Thoracic aorta (tissue), 2 donors: ENCODE measurements at places on chromosomes 6 and 20. TPM values are rescaled to one million over a fixed set of nuclear protein-coding genes. Genes with fewer than 3 reads are reported as not detected.

Gene RIPOR3
- 8.4 TPM for total RNA-seq

Gene VSTM2L
- total RNA-seq: 0.68 TPM

GRCh38 chr6:15246666-15247499 is 1.0 kb downstream of the JARID2 start:
- H3K27ac ChIP-seq: peak overlapping the region; percentile 88
- H3K4me3 ChIP-seq: peak overlapping the region; percentile 97
- peaks cover 24% of the 10 kb centered on the region for H3K4me1 ChIP-seq
- DNase-seq: no peak
- H3K36me3 ChIP-seq: no peaks in the 10 kb centered on the region
- no peaks in the 10 kb centered on the region for H3K27me3 ChIP-seq

DNA sequence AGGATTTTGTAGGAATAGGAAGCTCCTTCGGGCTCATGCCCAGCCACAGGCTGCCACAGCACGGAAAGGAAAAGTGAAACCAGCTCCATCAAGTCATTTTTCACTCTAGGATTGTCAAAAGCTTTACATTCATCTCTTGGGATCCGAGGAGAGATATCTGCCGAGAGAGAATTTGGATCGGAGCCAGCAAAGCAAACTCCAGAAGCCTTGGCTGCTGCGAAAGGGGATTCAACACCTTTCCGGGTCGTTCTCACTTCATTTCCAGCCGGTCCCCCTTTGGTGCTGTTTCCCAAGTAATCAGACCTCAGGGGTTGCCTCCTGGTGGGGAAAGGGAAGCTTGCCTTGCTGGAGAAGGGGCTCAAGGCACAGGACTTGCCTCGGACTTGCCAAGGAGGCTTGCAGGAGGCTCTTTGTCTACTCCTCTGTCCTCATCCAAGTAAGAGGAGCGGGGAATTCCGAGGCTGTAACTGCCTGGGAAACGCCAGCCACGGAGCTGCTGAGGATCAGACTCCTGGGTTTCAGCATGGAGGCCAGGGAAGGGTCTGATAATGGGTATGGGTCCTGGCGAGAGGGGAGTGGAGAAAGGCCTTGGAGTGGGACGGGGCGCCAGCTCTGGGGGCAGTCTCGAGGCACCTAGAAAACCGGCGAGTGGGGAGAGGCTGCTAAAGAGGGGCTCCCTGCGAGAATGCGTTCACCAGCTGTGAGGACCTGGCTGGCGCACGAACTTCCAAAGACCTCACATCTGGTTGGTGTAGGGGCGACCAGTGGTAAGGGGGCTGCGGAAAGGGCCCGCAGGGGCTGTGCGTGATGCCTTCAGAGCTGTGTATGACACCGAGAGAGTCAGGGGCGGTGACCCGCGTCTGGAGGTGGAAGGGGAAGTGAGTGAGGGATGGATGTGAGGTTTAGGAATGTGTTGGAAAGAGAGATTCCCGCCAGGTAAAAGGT is 702 bp downstream of the ETV7 start:
- H3K36me3 ChIP-seq: no peaks in the 10 kb centered on the region
- peak overlapping the region; percentile 66 for H3K27ac ChIP-seq
- peak overlapping the region; percentile 85 for H3K4me3 ChIP-seq
- no peak for DNase-seq
- H3K27me3 ChIP-seq: no peaks in the 10 kb centered on the region

DNA sequence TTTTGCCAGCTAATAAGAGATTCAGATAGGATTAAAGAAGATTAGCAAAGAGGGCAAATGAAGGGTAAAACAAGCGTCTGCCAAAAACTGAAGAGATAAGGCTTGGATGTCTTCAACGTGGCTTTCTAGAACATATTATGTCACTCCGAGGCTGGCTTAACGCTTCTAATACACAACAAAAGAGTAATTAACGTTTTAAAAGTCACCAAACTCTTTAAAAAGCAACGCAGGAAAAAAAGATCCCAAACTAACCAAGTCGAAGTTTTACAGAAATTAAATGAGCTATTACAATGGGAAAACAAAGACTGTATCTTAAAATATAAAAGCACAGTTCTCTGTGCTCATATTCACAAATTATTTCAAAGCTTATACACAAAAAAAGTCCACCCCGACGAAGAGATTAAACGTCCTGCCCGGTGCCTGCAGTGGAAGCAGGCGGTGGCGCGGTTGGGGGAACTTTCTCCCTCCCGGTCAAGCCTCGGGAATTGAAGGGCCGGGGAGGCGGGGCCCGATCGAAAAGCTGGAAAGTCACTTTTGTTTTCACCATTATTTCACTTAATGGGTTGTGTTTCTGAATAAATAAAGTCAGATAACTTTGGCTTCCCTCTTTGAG is 1.2 kb downstream of the MAK start:
- H3K4me1 ChIP-seq: peaks cover 21% of the 10 kb centered on the region
- H3K27me3 ChIP-seq: no peaks in the 10 kb centered on the region
- peak overlapping the region; percentile 78 for H3K4me3 ChIP-seq
- DNase-seq: no peak
- no peak overlapping the region for H3K27ac ChIP-seq
- no peaks in the 10 kb centered on the region for H3K36me3 ChIP-seq

DNA sequence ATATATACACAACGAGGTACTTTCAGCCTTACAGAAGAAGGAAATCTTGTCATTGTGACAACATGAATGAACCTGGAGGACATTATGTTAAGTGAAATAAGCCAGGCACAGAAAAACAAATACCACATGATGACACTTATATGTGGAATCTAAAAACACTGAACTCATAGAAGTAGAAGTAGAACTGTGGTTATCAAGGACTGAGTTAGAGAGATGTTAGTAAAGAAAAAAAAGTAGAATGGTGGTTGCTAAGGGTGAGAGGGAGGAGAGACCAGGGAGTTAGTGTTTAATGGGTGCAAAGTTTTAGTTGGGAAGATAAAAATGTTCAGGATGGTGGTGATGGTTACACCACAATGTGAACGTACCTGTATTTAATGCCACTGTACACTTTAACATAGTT is 4.8 kb upstream of the STX11 start:
- no peak for DNase-seq
- no peaks in the 10 kb centered on the region for H3K27me3 ChIP-seq
- peaks cover 7% of the 10 kb centered on the region for H3K4me1 ChIP-seq
- H3K4me3 ChIP-seq: no peak overlapping the region
- H3K36me3 ChIP-seq: no peaks in the 10 kb centered on the region

DNA sequence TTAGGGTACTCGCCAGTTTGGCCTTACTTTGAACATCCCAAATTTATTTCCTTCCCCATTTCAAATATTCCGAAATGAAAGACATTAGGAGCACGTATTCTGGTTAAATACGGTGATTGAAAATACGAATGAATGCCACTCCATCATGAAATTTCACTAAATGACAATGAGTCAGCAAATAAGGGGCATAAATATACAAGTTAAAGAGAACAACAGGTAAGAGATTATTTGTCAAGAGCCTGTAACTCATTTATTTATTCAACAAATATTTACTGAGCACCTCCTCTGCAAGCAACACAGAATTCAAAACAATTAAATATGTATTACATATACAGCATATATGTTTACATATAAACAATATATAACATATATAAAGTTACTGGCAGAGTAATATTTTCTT is 44.8 kb downstream of the MYB start:
- H3K36me3 ChIP-seq: no peaks in the 10 kb centered on the region
- no peak overlapping the region for H3K27ac ChIP-seq
- no peak overlapping the region for H3K4me3 ChIP-seq
- DNase-seq: no peak
- no peaks in the 10 kb centered on the region for H3K27me3 ChIP-seq
- H3K4me1 ChIP-seq: no peaks in the 10 kb centered on the region

- H3K27me3 ChIP-seq: no peaks in the 10 kb centered on the region
- no peaks in the 10 kb centered on the region for H3K36me3 ChIP-seq
- H3K4me1 ChIP-seq: peaks cover 15% of the 10 kb centered on the region
- DNase-seq: no peak
Observed at GRCh38 chr6:151239603-151240035, at the start of gene AKAP12. AKAP12 (plus strand) TSS chr6:151239967; CDS start chr6:151240563, 596 bp downstream.

DNA sequence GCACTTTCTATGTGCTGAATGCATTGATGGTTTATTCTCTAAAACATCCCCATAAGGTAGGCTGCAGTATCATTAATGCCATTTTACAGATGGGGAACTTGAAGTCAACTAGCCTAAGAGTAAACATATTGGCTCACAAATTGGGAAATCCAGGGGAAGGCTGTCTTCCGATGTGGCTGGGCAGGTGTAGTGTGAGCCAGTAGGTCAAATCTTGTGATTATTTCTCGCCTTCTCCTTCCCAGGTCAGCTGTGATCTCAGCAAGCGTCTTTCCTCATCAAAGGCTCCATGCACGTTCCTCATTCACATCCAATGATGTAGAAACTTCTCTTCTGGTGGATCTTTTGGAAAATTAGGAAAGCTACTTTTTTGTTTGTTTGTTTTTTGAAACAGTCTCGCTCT is 94.1 kb upstream of the SHLD1 start:
- peaks cover 22% of the 10 kb centered on the region for H3K4me1 ChIP-seq
- H3K36me3 ChIP-seq: no peaks in the 10 kb centered on the region
- no peak overlapping the region for H3K27ac ChIP-seq

DNA sequence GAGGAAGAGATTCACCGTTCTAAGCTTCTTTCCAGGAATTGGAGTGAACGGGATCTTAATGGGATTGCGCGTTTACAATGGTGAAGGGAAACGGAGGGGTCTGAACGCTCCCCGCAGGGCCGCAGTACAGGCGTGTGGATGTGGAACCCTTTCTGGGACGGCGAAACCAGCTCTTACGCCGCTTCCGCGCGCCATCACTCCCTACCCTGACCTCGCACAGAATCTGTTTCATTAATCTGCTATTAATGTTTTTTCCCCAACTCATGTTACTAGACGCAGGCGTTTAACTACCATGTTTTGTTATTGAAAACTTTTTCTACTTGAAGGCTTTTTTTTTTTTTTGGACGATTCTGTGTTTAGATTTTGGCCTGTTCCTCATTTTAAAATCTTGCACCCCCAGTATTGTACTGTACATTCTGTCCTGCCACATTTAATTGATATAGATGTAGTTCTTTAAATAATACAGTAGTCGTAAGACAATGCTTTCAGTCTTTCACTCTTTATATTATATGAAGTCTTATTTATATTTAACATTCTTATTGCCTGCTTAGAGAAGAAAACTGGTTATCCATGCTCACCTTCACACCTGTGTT is 696 bp upstream of the SUPT3H start:
- H3K4me1 ChIP-seq: peaks cover 12% of the 10 kb centered on the region
- H3K27me3 ChIP-seq: no peaks in the 10 kb centered on the region
- peak overlapping the region; percentile 97 for H3K4me3 ChIP-seq
- peak overlapping the region; percentile 87 for H3K27ac ChIP-seq
- no peak for DNase-seq

DNA sequence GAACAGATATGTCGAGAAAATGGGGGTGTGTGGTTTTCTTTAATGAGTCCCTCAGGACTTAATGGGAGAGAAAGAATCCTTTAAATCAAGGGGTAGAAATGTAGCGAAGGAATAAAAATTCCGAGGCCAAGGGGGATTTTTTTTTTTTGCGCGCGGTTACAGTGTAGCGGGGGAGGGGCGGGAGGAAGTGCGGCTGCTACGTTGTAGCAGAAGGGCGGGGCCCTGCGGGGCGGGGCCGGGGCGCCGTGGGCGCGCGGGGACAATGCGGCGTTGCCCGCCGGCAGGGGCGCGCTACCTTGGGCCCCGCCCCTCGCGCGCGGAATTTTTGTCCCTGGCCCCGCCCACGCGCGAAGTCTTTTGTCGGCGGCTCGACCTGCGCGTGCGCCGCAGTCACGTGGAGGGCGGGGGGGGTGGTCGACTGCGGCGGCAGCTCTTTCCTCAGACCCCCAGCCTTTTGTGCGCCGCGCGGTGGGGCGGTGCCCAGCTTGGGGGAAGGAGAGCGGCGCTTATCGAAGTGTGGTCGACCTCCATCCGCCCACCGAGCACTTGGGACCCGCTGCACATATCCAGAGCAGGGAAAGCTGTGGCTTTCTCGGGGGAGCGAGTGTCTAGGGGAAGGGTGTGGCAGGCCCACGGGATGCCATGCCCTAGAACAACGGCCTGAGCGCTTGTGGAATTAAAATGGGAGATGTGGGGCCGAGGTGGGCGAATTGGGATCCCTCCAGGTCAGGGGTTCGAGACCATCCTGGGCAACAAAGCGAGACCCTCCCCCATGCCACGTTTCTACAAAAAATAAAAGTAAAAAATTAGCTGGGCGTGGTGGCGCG is 1.3 kb downstream of the TUBB start:
- no peaks in the 10 kb centered on the region for H3K27me3 ChIP-seq
- H3K4me3 ChIP-seq: peak overlapping the region; percentile 93
- DNase-seq: peak; percentile 58
- peak overlapping the region; percentile 92 for H3K27ac ChIP-seq
- peaks cover 63% of the 10 kb centered on the region for H3K4me1 ChIP-seq

Gene TMEM244
- not detected for total RNA-seq

GRCh38 chr20:16749573-16749972 is 1.4 kb downstream of the OTOR start:
- no peak for DNase-seq
- H3K27me3 ChIP-seq: no peaks in the 10 kb centered on the region
- no peak overlapping the region for H3K27ac ChIP-seq
- H3K4me3 ChIP-seq: no peak overlapping the region

DNA sequence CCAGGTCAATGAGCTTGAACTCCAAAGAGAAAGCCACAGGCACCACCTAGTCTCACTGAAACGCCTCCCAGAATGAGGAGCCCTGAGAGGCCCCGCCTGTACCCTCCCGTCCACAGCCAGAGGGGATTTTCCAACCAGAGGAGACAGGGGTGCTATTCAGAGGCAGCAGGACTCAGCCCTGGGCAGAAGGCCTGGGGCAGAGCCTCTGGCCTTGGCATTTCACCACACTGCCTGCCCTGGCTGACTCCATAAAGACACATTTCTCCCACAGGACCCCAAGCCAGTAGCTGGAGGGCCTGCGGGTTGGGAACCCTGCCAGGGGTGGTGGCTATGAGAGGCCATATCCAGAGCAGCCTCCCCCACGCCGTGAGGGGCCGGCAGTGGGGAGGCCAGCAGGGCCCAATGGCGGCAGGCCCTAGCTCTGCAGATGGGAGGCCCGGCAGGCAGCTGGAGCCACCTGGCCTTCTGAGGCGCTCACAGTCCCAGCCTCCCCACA is 159.3 kb downstream of the PREX1 start:
- H3K27me3 ChIP-seq: no peaks in the 10 kb centered on the region
- H3K36me3 ChIP-seq: peaks cover 17% of the 10 kb centered on the region
